ENCODE measurements at places on chromosomes 5 and 9. TPM values are rescaled to one million over a fixed set of nuclear protein-coding genes. Genes with fewer than 3 reads are reported as not detected.

The IL13 gene
- total RNA-seq: 2.5 TPM

The BDP1 gene
- total RNA-seq: 32.3 TPM

DNA sequence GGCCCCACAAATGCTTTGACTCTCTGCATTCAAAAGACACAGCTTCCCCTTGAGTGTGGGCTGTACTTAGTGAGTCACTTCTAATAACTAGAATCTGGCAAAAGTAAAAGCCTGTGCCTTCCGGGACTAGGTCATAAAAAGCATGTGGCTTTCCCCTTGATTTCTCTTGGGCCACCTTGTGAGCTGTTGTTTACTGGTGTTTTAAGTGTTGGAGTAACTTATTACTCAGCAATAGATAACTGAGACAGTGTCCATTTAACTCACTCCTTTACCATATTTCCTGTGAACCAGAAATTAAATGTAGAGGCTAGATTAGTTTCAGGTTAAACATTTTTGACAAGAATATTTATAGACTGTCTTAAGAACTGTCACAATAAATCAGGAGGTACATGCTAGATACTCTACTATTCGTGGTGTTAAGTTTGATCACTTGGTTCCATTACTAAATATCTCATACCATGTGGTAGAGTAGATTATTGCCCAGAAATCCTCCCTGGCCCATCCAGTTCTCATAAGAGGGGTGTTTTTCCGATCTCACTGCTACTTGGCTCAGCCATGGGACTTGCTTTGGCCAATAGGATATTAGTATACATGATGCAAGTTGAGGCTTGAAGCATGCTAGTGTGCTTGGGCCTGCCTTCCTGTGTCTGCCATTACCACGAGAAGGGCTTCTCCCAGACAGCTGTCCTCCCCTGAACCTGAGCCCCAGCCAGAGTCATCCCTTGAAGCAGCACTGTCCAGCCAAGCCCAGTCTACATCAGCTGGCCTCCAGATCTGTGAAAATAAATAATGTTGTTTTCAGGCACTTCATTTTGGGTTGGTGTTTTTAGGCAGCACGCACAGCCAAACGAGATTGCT, 10.4 kb upstream of the CMBL start:
- no peaks in the 10 kb centered on the region for H3K36me3 ChIP-seq
- no peak overlapping the region for H3K4me3 ChIP-seq
- no peaks in the 10 kb centered on the region for H3K27me3 ChIP-seq
- DNase-seq: no peak
- H3K4me1 ChIP-seq: no peaks in the 10 kb centered on the region

DNA sequence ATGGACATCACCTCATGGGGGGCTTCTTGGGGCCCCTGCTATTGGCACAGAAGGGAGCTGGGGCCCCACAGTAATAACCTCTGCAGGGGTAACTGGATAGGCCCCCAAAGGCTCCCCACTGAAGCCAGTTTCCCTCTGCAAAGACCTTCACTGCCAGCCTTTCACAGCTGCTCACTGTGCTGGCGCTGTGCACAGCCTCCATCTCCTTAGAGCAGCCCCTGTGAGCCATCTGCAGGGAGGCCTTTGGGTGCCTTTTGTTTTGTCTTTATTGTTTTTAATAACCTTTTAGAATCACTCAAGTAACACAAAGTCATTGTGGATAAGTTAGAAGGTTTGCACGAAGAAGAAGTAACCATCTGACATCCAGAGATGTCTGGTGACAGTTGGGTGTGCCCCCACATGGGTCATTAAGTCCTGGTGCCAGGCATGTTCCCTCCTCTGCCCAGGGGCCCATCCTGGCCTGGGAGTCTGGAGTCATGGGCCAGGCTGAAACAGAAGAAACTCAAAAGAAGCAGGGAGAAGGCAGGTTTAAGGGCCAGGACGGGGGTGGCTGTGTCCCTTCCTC, 42.7 kb downstream of the NCS1 start:
- no peak for DNase-seq
- no peak overlapping the region for H3K27ac ChIP-seq
- H3K4me1 ChIP-seq: no peaks in the 10 kb centered on the region
- no peaks in the 10 kb centered on the region for H3K27me3 ChIP-seq

DNA sequence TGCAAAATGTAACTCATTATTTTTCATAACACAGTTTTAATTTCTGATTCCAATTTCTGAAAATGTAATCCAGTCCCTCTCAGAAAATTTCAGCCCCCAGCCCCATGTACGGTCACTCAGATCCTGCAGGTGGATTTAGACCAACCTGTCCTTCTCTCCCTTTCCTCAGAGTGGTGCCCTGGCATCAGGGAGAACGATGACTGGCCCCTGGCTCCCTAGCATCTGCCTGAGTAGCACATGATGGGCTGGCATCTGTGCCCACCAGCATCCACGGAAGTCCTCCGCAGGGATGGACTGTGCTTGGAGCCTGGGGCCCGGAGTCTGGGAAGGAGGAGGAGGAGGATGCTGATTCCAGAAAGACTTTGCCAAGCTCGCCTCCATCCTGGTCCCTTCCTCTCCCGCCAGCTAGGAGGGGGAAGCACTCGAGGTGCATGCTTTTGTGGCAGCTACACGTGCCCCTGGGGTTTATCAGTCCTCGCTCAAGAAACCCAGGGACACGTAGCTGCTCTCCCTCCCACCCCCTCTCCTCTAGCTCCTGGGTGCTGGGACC, 54.4 kb upstream of the RUFY1 start:
- H3K27ac ChIP-seq: no peak overlapping the region
- no peak for DNase-seq
- no peaks in the 10 kb centered on the region for H3K36me3 ChIP-seq
- H3K4me1 ChIP-seq: no peaks in the 10 kb centered on the region
- H3K27me3 ChIP-seq: no peaks in the 10 kb centered on the region
- no peak overlapping the region for H3K4me3 ChIP-seq

The ARID3C gene
- 0.69 TPM for total RNA-seq

The AMBP gene
- not detected for total RNA-seq

DNA sequence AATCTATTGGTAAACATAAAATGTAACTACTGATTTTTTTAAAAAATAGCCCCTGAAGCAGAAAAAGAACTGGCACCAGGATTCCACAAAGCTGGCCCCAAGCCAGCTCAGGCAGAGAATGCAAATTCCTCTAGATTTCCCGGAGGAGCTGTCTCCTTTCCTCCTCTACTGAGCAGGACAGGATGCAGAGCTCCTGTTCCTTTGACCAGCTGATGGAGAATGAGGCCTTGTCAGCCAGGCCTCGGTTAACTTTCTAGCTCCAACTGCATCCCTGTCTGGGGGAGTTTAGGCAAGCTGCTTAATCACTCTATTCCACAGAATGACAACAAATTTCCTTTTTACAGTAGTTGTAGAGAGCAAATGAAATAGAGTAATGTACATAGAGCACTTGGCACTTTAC, 155.5 kb downstream of the GNAQ start:
- no peaks in the 10 kb centered on the region for H3K27me3 ChIP-seq
- peaks cover 7% of the 10 kb centered on the region for H3K36me3 ChIP-seq
- no peak for DNase-seq
- H3K27ac ChIP-seq: no peak overlapping the region
- H3K4me3 ChIP-seq: no peak overlapping the region

The TLN1 gene
- total RNA-seq: 422 TPM

DNA sequence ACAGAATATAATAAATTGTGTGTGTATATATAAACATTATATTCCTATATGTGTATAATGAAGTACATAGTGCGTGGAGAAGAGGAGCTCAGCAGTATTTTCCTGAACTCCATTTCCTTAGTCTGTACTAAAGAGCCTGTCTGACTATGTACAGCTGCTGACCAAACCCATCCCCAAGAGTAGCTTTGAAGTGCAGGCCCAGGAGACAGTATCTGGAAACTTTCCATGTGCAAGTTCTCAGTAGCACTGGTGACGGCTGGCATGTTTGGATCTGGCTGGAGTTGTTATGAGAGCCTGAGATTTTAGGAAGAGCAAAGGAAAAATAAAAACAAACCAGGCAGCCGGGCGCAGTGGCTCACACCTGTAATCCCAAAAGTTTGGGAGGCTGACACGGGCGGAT, 244.2 kb downstream of the RFK start:
- DNase-seq: no peak
- no peaks in the 10 kb centered on the region for H3K36me3 ChIP-seq
- H3K27ac ChIP-seq: no peak overlapping the region
- H3K4me3 ChIP-seq: no peak overlapping the region

GRCh38 chr5:176355400-176356178, 6.0 kb downstream of the KIAA1191 start:
- no peaks in the 10 kb centered on the region for H3K27me3 ChIP-seq
- peaks cover 59% of the 10 kb centered on the region for H3K36me3 ChIP-seq
- H3K27ac ChIP-seq: no peak overlapping the region
- no peak overlapping the region for H3K4me3 ChIP-seq
- H3K4me1 ChIP-seq: peaks cover 25% of the 10 kb centered on the region

The GCNT4 gene
- 2.3 TPM for total RNA-seq
